ENCODE measurements at places on chromosomes 5 and 9. TPM values are rescaled to one million over a fixed set of nuclear protein-coding genes. Genes with fewer than 3 reads are reported as not detected.

- peak; percentile 87 for DNase-seq
Measured at GRCh38 chr5:31811210-31811609, 172.3 kb downstream of the PDZD2 start.

DNA sequence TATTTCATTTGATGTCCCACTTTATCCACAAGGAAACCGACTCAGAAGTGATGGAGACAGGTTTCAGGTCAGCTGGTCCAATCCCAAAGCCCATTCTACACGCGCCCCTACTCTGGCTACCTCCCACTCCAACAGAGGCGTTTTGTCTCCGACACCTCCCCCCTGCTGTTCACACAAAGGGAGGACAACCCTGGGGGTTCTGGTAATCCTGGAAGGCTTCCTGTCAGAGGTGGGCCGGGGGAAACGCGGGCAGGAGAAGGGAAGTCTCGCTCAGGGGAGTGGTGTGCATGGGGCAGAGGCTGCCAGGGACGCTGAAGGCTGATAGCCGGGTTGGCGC is 39.7 kb upstream of the GABRP start:
- no peak for DNase-seq

- peak; percentile 60 for DNase-seq
Measured at GRCh38 chr9:119050281-119050680, 319.0 kb downstream of the BRINP1 start.

DNA sequence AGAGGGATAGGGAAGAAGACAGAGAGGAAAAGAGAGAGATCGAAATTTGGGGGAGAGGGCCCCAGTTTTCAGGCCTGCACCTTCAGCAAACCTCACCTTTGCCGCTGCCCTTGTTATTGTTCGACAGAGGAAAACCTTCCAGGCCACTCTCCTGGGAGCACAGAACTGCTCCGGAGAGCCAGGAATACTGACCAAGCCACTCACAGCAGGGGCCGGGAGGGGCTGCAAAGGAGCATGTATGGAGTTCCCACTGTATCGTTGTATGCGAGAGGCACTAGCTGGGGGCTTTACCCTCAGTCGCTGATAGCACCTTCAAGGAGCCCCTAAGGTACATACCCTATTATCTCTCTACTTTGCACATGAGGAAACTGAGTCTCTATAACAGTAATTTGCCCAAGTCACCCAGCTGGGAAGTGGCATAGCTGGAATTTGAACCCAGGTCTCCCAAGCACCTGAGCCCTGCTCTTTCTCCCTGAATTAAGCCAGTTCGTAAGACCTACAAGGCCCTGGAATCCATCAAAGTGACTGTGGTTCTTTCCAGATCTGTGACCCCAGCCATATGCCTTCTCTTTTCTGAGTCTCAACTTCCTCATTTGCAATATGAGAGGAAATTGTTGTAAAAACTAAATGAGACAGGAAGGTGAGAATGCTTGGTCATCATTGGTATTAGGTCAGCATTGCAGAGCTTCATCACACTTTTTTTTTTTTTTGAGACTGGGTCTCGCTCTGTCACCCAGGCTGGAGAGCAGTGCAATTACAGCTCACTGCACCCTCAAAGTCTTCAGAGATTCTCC is 21.0 kb upstream of the FOXE1 start:
- DNase-seq, result no peak

GRCh38 chr5:169350759-169351240 is 49.9 kb upstream of the SLIT3 start:
- peak; percentile 99 for DNase-seq

DNA sequence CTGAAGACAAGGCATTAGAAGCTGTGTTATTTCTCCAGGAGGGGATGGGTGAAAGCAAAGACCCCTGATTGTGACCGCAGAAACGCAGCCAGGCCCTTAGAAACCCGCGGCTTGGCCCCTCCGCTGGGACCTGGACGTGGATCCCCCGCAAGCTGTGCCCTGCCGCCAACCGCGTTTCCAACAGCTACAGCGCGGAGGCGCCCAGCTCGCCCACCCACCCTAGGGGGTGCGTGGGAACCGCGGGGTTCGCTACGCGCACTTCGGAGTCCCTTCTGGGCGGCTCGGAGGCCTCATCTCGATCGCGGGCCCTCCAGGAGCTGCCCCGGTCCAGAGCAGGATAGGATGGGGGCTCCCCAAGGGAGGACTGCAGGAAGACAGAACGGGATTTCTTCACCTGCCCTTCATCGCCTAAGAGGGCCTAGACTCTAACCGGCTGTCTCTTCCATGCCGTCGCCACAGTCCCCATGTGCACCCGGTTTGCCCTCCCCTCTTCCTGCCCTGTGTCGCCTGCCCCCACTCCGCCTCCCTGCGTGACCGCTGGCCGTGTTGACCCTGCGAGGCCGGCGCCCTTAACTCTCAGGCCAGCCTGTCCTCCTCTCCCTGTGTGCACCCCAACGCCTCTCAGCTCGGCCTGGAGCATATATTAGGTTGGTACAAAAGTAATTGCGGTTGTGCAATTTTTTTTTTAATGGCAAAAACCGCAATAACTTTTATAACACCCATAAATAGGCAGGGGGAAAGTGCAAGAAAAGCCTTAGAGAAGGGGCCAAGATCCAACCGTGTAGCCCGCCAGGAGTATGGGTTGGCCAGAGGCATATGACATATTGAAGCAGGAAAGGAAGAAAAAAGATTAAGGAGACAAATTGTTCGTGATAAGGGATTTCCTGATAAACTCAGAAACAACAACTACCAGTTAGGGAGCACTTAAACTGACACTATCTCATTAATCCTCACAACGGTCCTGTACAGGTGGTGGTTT is 68.1 kb upstream of the FREM1 start:
- DNase-seq, result no peak

- DNase-seq, result no peak
Measured at GRCh38 chr5:68196876-68197275, 18.7 kb upstream of the PIK3R1 start.

Gene GLRA1
- polyA plus RNA-seq, result not detected

Gene SLC22A4
- 2.1 TPM for polyA plus RNA-seq

Gene TSSK1B
- 0.05 TPM for polyA plus RNA-seq

Gene AHRR
- polyA plus RNA-seq, result 0.25 TPM

Gene BRD9
- 14.5 TPM for polyA plus RNA-seq

Gene ABO
- polyA plus RNA-seq, result 0.01 TPM

Gene PDCD1LG2
- 7.8 TPM for polyA plus RNA-seq
